Tibial artery (tissue), 4 donors: ENCODE measurements at places on chromosomes 5 and 9.

DNA sequence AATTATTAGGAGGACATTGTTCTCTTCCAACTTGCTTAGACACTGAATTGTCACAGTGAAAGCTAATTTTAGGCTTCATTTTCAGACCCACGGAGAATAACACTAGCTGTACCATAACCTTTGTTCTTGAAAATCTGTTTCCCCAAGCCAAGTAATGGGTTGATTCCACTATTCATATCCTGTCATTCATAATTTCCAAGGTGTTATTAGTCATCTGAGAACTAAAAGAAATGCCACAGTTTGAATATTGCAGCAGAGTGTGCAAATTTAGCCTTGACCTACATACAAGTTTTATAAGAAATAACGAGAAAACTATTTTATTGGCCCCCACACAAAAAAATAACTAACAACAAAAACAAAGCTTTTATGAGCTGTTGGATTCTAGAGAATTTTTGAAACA lies 148.5 kb upstream of the TYRP1 start:
- DNase-seq = no peak

DNA sequence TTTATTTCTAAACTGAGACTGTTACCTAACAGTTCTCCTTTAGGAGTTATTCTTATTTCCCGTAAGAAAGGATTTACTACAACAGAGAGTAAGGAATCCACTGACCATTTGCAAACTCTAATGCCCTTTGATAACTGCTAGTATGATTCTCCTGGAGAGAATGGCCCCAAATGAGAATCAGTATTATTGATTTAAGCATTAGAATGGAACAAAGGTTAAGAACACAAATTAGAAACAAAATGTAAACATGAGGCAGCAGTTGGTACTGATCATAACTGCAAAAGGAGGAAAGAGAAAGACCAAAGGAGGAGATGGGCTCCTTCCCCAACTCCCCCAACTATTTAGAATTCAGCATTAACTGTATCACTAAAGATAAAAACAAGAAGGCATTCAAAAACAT lies 30.7 kb downstream of the PSIP1 start:
- no peak for DNase-seq

DNA sequence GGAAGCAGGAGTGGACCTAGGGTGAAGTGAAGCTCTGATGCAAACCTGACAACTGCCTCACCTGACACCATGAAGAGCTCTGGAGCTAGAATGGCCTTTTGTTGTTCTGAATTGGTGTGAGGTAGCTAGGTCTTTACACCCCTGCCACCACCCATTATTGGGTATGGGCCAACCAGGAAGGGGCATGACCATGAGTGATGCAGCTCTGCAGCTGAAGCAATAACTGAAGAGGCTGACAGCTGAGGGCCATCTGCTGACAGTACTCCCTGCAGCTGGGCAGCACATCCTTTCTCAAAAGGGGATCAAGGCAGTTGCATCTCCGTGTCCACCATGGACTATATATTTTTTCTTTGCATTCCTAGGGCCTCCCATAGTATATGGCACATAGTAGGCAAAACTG lies 87.0 kb upstream of the TLE1 start:
- DNase-seq = no peak

- peak; percentile 9 for DNase-seq
Observed at GRCh38 chr5:168339109-168339771, 47.8 kb downstream of the WWC1 start.

GRCh38 chr5:134127376-134127861 lies 12.9 kb downstream of the TCF7 start:
- no peak for DNase-seq

- DNase-seq = no peak
Observed at GRCh38 chr5:21711866-21712758, 1141.0 kb downstream of the CDH12 start.

DNA sequence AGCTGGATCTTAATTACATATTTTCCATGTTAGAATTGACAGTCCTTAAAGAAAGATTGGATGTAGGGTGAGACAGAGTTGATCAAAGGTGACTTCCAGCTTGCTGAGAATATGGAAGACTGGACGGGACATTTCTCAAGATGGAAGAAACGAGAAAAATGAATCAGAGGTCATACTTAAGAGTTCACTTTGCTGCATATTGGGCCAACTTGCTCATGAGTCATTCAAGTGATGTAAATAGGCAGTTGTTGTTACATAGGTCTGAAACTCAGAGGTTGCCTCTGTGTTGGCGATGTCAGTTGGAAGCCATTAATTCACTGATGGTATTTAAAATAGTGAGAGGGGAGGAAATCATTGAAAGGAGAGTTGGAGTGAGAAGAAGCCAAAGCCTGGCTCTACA lies 132.8 kb downstream of the CD180 start:
- no peak for DNase-seq
